Activated CD4-positive, alpha-beta T cell treated with anti-CD3 and anti-CD28 coated beads, Interleukin-2, amount 10 ng/mL, durations not matched to agents 7 days and 5 days (primary cell): ENCODE measurements at places on chromosomes 4 and X. TPM values are rescaled to one million over a fixed set of nuclear protein-coding genes. Genes with fewer than 3 reads are reported as not detected.

TRAM1L1 gene
- total RNA-seq = not detected

NEUROG2 gene
- total RNA-seq = not detected

- no peak for DNase-seq
Observed at GRCh38 chr4:165600959-165601683, 222.3 kb downstream of the CPE start.

GRCh38 chrX:136635235-136635634 lies 12.7 kb upstream of the CD40LG start:
- peak; percentile 53 for DNase-seq

GRCh38 chrX:3807906-3808305 lies 94.5 kb upstream of the PRKX start:
- DNase-seq = no peak

DNA sequence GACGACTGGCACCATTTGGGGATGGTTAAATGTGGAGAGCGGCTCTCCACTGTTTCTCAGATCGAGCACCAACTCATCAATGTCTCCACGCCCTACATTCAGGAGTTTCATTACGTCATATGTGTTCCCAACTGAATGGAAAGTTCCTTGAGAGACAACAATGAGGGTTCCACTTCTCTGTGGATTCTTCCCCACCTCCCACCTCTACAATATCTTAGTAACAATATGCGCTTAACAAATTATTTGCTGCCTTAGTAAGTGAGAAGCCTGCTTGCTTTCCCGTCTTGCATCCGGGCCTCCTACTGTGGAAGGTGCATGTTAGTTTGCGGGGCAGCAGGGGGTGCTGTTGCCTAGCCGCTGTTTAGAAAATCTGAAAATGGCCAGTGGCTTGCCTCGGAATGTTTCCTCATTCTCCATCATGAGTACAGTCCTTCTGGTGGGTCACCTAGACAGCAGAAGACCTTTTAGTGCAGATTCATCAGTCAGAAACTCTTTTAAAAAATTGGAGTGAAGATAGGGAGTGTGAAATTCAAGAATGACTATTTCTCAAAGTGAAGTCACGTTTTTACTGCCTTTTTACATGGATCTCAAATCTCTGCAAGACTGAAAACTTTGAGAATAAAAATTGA lies 55.7 kb downstream of the PHOX2B start:
- peak; percentile 20 for DNase-seq

GRCh38 chr4:15931451-15932210 lies 6.9 kb downstream of the FGFBP1 start:
- no peak for DNase-seq

- DNase-seq = no peak
Observed at GRCh38 chr4:89301902-89302301, 5.7 kb downstream of the GPRIN3 start.
